Activated T-cell treated with anti-CD3 and anti-CD28 coated beads, Interleukin-2, amount 50 U/mL, for 4 hours (primary cell): ENCODE measurements at places on chromosomes 7 and 10. TPM values are rescaled to one million over a fixed set of nuclear protein-coding genes. Genes with fewer than 3 reads are reported as not detected.

HABP2 gene
- total RNA-seq: 0.08 TPM

AKR1C8 gene
- total RNA-seq: not detected

VKORC1L1 gene
- total RNA-seq: 25.0 TPM

DNA sequence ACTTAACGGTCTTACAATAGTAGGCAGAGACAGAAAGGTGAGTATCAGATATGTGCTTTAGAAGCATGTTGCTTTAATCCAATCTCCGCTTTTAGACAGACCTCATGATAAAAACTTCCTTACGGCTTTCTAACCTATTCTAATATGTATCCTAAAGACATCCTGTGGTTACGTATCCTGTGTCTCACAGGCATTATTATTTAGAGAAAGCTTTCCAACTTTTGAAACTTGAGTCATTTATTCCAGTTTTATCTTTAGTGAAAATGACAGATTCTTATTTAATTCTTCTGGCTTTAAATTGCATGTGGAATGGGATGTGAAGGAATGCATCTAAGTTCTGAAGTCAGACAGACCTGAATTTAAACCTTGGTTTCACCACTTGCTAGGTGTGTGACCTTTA is 118.9 kb downstream of the OTUD1 start:
- DNase-seq: no peak
